T-helper 9 cell (primary cell): ENCODE measurements at places on chromosomes 16 and 17.
A peak's percentile ranks its signal among the peaks of the same experiment; 100 is the strongest.

DNA sequence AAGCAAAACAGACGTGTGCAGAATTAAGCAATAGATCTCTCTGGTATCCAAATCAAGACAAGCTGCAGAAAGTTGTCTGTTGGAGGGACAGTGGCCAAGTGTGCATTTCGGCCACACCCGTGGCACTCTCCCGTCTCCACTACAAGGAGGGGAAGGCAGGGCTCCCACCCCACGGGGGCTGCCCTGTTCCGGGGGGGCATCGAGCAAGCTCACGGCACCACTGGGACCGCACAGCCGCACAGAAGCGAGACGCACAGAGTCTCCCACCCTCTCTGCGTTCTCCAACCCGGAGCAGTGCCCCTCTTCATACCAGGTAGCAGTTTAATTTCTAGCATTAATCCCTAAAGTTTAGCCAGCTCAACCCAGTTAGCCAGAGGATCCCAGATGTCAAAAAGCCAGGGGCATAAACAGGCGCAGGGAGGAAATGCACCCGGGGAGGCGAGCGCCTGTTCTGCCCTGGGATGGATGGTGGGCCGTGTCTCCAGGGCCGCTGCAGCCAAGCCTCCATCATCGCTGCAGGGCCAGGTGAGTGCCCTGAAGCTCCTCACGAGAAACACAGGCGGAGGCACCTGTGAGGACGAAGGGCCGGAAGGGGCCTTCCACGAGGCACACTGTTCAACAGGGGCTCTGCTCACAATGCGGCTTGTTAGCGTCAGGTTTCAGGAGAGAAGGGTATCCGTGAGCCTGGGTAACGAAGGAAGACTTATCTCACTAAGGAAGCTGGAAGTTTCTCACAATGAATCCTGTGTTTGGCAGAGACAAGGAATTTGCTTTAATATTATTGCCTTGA, 42.1 kb upstream of the METRNL start:
- no peak for DNase-seq

DNA sequence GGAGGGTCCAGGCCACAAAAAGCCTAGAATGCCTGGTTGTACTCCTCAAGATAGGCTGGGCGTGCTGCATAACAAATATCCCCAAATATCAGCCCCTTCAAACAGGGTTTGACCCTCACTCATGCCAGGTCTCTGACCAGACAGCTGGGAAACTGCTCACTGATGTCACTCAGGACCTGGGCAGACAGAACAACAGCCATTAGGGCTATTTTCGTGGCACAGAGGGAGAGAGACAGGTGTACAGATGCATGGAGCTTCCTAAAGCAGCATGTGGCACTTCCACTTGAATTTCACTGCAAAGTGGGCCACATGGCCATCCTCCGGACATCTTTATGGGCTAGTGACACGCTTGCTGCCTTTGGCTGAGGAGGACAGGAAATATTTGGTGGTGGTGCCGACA, 73.1 kb downstream of the SREBF1 start:
- no peak for DNase-seq

- no peak for DNase-seq
Observed at GRCh38 chr17:73467651-73468050, 155.8 kb upstream of the CDC42EP4 start.

DNA sequence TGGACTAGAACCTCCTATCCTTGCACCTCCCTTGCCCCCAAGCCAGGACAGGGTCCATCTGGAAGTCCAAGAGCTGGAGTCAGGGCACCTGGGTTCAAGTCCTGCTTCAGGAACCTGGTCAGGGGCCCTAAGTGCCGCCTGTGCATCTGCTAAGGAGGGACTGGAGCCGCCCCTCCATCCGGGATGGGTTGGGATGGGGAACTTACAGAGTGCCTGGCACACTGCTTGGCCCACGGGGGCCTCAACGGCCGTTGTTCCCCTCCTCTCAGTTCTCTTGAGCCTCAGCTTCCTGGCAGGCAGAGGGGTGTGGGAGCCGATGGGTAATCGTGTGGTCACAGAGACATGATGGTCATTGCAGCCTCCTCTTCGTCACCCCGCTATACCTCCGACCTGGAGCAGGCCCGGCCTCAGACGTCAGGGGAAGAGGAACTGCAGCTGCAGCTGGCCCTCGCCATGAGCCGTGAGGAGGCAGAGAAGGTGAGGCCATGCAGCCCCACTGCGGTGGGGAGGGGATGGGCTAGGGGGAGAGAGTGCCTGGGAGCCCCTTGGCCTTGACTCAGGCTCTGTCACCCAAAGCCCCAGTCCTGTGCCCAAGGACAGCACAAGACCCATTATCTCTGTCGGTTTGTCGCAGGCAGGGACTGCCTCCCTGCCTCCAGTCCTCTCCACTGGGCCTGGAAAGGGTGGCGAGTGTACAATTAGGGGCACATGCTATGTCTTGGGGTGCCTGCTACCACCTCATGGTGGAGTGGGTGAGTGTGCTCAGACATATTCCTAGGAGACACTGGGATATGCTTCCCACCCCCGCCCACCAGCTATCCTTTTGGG, 5.4 kb downstream of the EPN3 start:
- no peak for DNase-seq

DNA sequence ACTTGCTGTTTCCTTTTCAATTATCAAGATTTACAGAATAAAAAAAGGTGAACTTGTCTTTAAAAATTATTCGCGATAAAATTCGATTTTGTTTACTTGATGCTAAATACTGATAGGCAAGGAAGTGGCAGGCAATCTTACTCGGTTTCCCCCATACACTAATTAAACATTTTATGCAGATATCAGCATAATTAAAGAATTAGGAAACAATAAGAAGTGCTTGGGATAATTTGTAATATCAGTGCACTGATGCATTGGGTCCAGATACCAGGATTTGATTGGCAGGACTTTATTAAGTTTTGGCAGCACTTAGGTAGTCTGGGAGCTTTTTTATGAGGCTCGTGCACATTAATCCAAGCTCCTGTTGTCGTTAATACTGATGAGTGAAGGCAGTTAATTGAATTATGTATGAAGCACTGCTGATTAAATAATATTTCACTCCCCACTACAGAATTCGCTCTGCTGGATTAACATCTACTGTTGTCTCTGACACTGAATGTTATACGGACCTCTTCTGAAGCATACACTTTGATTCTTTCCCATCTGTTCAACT, 165.6 kb downstream of the CA10 start:
- no peak for DNase-seq

- DNase-seq: no peak
Observed at GRCh38 chr16:88289001-88289400, 93.8 kb upstream of the ZNF469 start.

DNA sequence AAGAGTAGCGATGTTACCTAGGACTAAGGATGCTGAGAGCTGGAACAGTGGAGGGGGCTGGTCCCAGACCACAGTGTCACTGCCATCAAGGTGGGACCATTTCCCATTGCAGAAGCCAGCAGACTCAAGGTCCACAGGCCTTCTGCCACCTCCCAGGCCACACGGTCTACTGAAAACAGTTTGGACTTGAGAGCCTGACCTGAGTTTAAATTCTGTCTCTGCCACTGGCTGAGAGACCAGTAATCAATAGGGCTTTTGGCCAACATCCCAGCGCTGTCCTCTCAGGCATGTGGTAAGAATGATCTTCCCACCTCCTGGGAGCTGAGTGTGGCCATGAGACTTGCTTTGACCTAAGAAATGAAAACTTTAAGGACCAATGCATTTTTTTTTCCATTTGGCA, 331.4 kb upstream of the CDH5 start:
- no peak for DNase-seq

DNA sequence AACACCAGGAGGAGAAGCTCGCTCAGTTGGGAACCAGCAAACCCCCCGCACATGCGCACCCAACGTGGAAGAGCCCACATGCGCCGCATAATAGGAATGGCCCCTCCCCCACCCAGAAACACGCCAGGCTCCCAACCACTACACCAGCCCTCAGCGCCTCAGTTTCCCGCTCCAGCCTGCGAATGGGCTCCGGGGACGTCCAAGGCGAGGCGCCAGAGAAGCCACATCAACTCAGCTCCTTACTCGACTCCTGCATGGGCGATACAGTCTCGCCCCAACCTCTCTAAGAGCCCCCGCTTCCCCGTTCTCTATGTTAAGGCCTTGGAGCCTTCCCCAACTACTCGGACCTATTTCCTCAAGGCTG, 504 bp downstream of the SRSF1 start:
- DNase-seq: peak; percentile 35

DNA sequence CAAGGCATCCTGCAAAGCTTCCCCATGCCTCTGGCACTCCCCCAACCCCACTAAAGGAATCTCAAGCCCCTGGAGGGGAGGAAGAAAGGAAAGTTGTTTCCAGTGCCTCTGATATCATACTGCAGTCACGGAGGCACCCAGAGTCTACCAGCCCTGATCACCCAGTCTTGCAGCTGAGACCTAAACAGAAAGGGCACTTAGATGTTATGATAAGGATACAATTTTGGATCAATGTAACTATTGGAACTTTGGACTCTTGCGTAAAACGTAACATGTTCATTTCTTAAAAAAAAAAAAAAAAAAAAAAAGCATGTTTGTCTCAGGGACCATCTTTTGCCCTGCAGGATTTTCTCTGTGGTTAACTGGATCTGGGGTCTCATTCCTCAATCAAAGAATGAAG, 52.4 kb upstream of the COX10 start:
- DNase-seq: no peak

DNA sequence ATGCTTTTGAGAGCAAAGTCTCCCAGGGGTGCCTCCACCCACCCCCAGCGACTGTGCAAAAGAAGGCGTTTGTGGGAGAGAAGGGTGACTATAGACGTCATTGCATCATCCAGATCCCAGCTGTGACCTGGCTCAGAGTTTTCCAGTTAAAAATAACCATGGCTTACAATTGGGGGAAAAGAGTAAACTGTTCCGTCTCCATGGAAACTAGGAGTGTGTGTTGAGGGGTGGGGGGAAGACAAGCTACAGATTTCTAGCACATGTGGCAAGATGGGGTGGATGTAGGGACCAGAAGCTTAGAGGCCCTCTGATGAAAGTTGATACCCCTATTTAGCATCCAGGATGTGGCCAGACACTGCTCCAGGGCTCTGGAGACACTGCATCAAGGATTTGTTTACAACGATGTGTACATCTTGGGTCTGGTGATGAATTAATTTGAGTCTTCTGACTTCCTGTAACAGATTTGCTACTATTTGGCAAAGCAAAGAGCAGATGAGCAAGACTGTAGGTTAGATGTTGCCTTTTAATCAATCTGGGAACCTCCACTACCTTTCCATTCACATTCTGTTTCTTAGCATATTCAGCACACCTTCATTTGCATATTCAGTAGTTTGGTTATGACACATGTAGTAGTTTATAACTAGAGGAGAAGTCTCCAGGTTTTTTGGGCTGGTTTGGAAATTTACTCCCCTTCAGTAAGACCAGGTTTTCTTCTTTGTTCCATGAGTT, 6.2 kb upstream of the DUSP14 start:
- DNase-seq: no peak

DNA sequence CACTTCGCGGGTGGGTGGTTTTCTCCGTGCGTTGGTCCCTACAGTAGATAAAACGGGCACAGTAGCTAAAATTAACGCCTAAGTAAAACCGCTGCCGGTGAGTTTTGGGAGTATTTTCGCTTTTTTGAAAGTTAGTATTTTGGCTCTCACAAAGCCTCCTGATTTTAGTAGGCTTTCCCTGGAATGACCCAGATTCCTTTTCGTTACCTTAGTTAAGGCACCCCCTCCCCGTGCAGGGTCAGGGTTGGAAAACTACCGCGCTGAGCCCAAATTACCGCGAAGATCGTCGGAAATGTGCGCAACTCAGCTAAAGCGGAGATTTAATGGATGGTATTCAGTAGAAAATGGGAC, 28.3 kb upstream of the ST6GALNAC1 start:
- DNase-seq: no peak

- no peak for DNase-seq
Observed at GRCh38 chr16:83005653-83006160, 378.9 kb downstream of the CDH13 start.

- DNase-seq: no peak
Observed at GRCh38 chr17:48576479-48577309, 1.5 kb downstream of the HOXB4 start.

GRCh38 chr17:30340801-30341356, 7.0 kb upstream of the TMIGD1 start:
- no peak for DNase-seq

- no peak for DNase-seq
Observed at GRCh38 chr16:4052801-4053293, 63.4 kb downstream of the ADCY9 start.

GRCh38 chr17:49012769-49013255, 15.6 kb downstream of the IGF2BP1 start:
- DNase-seq: no peak

GRCh38 chr17:83109793-83110645, 30.6 kb downstream of the METRNL start:
- DNase-seq: no peak

DNA sequence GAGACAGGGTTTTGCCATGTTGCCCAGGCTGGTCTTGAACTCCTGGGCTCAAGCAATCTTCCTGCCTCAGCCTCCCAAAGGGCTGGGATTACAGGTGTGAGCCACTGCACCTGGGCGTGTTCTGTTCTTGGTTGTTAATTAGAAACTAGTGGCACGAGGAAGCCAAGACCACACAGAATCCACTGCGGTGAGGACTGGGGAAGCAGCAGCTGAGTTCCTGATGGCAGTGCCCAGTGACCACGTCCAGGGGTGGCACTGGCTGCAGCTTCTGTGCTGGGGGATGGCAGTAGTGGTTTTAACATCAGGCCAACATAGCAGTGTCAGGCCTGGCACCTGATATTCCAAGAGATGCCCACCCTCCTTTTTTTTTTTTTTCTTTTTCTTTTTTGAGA, 39.7 kb upstream of the NDRG4 start:
- DNase-seq: no peak

DNA sequence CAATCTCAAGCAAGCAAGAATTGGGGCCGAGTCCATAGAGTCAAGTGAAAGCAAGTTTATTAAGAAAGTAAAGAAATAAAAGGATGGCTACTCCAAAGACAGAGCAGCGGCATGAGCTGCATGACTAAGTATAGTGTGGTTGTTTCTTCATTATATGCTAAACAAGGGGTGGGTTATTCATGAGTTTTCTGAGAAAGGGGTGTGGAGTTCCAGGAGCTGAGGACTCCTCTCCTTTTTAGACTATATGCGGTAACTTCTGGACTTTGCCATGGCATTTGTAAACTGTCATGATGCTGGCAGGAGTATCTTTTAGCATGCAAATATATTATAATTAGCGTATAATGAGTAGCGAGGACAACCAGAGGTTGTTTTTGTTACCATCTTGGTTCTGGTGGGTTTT, 819.9 kb downstream of the KCNJ2 start:
- no peak for DNase-seq

GRCh38 chr16:67284699-67285646, 5.6 kb downstream of the PLEKHG4 start:
- no peak for DNase-seq

DNA sequence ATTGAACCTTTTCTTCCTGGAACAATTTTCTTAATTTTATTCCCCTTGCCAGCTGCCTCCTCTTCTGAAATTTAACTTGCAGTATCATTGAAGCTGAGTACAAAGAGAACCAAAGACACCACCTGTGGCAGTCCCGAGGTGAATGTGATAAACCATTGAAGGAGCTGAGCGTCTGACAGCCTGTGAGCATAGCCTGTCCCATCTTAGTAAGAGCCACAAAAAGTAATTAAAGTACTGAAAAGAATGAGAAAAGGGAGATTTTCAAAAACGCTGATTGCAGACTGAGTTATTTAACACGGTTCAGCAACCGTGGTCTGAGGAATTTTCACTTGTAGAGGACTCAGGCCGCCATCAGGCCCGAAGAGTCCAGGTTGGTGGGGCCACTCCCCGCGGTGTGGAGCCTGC, 27.2 kb upstream of the ST6GALNAC1 start:
- no peak for DNase-seq
